Non-pigmented ciliary epithelial cell (primary cell): ENCODE measurements at places on chromosomes 16 and 17.

DNA sequence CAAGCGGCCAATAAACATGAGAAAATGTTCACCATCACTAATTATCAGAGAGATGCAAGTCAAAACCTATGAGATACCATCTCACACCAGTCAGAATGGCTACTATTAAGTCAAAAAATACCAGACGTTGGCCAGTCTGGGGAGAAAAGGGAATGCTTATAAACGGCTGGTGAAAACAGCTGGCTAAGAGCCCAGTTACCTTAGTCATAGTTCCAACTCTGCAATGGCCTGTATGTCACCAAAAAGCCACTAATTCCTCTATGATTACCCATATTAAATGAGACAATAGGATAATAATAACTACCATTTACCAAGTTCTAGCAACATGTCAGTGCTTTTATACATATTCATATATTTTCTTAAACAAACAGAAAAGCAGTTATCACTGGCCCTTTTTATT is 42.9 kb upstream of the CDRT4 start:
- DNase-seq, result no peak

DNA sequence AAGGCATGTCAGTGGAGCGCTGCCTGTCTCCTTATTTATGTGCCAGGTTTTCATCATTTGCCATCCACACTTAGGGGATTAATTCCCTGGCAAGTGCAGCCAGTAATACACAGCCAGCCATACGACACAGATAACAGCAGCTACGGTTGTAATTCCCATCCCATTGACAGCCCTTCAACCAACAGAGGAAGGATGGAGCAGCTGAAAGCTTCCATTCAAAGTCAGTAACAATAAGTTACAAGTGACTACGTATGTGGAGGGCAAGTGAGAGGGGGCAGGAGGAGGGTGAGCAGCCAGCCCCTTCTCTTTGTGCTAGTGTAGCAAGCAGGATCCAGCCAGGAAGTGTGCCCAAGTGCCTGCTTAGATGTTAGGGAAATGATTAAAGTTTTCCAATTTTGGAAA is 53.8 kb upstream of the LYRM9 start:
- no peak for DNase-seq

- DNase-seq, result no peak
Measured at GRCh38 chr16:85573045-85573695, 40.0 kb upstream of the GSE1 start.

GRCh38 chr17:54972406-54973138 is 4.0 kb downstream of the STXBP4 start:
- DNase-seq, result no peak

DNA sequence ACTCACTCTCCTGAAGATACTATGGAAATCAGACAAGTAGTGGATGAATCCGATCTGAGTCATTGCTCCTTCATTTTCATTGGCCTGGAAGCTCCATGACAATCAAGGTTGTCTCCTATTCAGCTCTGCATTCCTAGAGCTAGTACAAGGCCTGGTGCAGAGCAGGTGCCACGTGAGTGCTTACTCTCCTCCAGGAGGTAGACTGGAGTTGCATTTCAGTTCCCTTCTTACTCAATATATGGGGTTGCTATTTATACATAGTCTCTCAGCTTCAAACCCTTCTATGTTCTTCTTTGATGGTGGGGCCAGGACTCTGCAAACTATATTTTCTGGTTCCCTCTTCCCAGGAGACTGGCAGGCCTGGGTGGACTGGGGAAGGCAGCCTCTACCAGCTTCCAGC is 148.3 kb downstream of the ASIC2 start:
- DNase-seq, result no peak

DNA sequence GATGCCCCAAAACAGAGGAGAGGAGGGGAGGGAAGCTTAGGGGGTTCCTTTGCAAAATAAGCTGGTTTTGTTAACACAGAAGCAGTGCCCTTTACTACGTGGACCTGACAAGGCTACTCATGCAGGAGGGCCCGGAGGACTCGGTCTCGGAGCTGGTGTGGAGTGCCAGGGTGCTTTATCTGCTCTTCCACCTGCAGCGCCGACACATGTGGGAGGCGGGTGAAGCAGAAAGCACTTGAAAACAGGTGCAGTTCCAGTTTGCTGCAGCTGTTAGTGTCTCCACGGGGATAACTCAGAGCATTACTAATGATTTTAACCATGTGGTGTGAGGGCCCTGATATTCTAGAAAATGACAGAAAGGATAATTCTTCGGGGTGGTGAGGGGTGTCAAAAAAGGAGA is 35.0 kb upstream of the MNT start:
- no peak for DNase-seq

DNA sequence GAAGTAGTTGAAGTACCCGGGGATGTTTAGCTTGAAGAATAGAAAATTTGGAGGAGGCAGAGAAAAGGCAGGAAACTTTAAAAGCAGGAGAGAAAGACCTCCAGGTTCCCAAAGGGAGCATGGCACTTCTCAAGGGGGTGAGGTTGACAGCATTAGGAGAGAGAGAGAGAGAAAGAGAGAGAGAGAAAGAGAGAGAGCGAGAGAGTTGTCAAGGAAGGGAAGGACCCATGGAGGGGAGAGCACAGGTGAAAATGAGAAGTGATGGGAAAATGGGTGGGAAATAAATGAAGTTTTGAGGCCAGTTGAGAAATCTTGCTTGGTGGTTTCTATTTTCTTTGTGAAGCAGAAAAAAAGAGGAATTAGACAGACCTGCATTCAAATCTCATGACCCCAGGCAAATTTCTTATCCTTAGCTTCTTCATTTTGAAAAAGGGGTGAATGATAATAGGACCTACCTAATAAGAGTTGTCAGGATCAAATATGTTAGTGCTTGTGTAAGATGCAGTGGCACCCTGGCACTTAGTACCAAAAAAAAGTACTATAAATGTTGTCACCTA is 24.0 kb downstream of the PRKCB start:
- no peak for DNase-seq

DNA sequence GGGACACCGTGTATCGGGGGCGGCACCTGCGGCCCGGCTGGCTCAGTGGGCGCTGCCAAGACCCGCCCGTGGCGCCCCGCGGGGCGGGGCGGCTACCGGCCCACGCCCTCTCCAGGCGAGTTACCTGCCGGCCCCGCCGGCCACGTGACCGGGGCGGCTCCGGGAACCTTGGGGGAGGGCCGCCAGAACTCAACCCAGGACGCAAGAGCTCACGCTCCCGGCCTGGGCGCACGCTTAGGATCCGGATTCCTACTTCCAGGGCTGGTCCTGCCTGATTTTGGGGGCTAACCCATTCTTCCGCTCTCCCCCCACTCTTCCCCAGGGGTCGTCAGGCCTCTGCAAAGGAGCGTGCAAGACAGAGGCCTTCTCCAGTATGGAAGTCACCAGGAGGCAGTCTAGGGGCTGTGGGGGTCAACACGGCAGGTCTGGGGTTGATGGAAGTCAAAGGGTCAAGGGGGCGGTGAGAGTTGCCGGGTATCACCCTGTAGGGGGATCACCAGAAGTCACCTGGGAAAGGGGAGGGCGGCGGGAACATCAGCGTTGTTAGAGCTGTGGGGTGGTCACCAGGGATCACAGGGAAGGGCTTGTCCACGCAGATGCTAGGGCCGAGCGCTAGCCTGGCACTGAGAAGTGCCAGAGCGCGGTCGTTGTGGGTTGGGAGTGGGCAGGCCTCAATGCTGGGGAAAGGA is 354 bp upstream of the ESRP2 start:
- no peak for DNase-seq

- DNase-seq, result no peak
Measured at GRCh38 chr16:85550953-85551924, 61.9 kb upstream of the GSE1 start.

DNA sequence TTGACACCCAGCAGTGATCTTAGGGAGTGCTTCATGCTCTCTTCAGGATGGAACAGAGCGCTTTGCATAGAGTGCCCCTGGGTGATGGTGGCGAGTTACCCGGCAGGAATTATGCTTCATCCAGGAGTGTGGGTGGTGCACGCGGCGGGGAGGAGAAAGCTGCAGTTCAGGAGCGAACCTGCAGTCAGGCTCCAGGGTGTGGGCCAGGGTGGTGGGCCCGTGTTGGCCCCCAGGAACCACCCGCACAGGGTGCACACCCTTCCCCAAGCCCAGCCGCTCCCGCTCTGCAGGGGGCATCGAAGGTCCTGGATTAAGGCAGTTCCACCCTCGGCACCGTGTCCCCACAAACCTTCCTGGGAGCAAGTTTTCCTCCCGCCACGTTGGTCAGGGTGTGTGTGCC is 3.9 kb downstream of the RAB40C start:
- no peak for DNase-seq

- no peak for DNase-seq
Measured at GRCh38 chr16:4360538-4361021, 9.5 kb upstream of the PAM16 start.

- DNase-seq, result no peak
Measured at GRCh38 chr17:47686276-47686635, 7.7 kb upstream of the TBKBP1 start.
